Substantia nigra (tissue), 51 donors: ENCODE measurements at places on chromosomes 11 and 22.

GRCh38 chr22:44373234-44373633 lies 60.5 kb upstream of the SHISAL1 start:
- DNase-seq, result no peak

DNA sequence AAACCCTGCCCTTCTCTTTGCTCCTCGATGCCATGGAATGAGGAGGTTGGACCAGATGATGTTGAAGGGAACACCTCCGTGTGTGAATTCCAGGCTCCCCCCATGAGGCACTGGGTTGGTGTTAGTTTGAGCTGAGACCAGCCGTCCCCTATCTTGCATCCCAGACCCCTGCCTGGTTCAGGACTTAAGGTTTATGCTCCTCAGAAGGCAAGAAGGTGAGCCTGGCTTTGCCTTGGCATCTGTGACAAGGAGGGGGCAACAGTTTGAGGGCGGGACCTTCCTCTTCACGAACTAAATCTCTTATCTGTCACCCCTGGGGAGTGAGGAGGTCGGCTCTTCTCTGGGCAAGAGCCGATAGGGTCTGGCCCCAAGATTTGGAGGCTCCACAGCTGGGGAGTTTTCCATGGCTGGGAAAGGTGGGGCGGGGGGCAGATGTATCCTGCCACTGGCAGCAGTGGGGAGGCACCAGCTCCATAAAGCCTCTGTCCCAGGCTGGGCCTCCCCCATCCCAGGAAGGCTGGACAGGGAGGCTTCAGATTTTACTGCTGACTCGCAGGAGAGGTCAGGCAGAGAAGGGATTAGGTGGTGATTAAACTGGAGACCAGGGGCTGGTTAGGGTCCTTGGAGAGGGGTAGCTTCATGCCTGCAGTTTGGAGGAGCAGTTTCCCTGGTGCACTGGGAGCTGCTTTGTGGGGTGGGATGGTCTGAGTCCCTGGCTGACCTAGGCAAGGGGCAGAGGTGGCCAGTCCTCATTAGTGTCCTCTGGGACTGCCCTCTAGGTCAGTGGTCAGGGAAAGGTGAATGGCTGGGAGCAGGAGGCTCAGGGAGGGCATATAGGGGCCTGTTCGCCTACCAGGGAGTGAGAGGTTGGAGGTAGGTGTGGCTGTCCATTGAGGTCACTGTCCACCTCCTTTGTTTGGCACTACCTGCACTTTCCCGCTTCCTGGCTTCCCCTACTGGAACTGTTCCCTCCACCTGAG lies 1.1 kb downstream of the SEC14L2 start:
- no peak for DNase-seq

- no peak for DNase-seq
Measured at GRCh38 chr11:46108751-46109150, 12.5 kb downstream of the PHF21A start.

DNA sequence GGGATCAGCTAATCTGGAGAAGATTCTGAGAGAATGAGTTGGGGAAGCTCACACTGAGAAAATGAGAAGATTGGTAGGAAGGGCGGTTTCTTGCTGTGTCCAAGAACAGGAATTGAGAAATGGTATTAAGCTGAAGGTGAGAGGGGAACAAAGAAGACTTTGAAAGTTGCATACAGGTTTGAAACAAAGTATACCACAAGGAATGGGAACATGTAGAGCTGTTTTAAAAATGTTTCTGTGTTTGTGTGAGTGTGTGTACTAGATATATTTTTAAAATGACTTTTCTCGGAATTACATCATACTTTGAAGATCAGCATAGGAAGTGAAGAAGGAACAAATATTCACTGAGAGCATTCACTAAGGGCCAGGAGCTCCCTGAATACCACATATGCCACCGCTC lies 24.4 kb upstream of the IZUMO1R start:
- no peak for DNase-seq

DNA sequence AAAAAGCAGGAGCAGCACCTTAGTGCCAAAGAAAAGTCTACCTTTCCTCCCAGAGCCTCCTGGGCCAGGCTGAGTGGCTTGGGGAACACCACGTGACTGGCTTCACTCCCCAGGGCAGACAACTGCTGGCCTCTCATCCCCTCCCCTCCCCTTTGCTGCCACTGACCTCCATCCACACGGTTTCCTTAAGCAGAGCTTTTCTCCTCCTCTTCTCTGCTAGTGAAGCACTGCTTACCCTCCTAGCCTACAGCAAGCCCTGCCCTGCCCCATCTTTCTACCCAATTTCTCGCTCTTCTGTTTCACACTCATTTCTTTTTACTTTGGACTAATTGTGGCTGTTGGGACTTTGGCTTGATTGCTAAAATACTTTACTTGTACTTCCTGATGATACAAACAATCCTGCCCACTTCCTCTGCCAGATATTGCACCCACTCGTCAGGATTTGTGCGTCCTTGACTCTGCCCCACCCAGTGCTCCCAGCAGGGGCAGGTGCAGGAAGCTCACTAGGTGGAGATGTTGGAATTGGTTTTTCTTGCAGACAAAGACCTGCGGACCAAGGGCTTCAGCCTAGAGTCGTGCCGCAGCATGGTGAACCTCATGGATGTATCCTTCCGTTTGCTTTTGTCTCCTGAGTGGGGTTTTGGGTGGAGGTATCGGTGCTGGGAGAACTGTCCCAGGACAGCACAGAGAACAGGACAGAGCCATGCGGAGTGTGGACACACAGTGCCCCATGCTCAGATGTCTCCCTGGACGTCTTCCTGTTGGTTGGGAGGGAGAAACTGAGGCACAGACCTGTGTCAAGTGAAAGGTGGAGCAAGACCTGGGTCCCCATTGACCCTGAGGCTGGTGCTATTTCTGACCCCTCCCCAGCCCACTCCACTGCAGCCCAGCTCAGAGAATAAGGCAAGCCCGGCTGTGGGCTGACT lies 27.3 kb downstream of the CAPN1 start:
- no peak for DNase-seq

DNA sequence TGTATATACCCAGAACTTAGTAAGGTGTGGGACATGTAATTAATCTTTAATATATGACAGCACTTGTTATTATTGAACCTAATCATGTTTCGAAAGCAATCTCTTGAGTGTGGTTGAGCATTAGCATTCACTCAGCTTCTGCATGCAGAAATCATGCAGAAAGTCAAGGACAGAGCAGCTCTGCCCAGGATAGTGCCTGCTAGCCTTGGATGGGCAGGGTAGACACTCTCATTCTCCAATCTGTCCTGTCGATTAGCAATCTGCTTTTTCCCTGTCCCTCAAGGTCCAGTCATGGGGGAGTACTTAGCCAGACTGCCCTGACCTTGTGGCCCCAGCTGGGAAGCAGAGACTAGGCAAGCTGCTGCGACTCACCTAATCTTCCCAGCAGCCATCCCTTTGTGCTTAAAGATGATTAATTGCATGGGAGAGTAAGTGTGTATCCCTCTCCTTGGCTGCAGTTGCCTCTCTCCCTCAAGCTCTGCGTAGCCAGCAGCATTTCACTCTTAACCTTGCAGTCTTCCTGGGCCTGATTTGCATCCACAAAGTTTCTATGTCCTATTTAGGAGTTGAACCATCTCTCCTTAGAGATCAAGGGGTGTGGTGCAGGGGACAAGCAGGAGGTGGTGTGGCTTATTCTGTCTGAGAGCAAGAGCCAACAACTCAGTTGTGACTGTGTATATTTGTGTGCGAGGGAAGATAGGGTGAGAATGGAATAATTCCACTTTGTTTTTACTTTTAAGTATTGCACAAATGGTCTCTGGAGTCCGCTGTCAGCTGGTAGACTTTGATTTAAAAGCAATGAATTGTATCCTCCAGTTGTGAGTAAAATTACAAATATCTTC lies 101.4 kb downstream of the FDX1 start:
- DNase-seq, result no peak

- no peak for DNase-seq
Measured at GRCh38 chr22:45101515-45102227, 62.1 kb upstream of the NUP50 start.

DNA sequence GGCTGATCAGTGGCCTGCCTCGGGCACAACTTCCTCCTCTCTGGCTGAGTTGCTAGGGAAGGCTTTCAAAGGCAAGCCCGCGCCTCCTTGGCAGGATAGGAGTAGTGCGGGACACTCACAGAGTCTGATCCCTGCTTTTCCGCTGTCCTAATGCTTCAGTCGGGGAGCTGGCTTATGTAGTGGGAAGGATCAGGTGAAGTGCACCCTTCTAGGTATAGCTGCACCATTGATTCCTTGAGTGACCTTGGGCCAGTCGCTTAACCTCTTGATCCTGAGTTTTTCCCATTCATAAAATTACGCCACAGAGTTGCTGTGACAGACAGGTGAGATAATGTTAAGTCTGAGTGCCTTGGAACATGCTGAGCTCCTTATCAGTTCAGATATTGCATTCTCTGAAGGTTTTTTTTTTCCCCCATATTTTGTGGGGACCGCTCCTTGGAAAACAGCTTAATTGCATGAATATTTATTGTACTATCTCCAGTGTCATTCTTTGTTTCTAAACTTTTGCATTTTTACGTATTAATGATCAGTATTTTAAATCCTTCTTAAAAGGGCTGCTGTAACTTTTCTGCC lies 961 bp downstream of the IPO7 start:
- DNase-seq, result no peak

DNA sequence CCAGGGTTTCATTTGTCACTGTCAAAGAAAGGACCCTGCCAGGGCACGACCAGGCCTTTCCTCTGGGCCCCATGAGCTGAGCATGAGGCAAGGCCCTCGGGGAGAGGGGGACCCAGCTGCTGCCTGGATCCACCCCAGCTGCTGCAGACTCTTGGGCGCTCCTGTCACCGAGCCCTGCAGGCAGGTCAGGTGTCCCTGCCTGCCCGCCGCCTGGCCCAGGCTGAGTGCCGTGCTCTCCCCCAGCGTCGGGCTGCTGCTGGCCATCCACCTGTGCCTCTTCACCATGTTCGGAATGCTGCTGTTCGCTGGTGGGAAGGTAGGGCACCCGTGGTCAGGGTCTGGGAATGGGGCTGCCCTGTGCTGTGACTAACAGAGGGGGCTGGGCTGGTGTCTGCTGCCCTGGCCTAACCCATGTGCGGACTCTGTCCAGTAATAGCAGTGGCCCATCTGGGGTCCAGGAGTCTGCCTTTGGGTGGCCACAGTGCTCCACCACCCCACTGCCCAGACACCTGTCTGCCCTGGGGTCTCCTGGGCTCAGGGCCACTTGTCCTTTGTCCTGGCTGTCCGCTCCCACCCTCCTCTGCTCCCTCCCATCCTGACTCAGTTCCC lies 15.0 kb downstream of the TPCN2 start:
- DNase-seq, result no peak

GRCh38 chr22:20628081-20628939 lies 120.9 kb downstream of the MED15 start:
- no peak for DNase-seq

- no peak for DNase-seq
Measured at GRCh38 chr11:89613911-89614310, 96.2 kb upstream of the TRIM77 start.

GRCh38 chr11:117187799-117188481 lies 9.4 kb downstream of the SIDT2 start:
- no peak for DNase-seq

- DNase-seq, result no peak
Measured at GRCh38 chr22:27194096-27194748, 536.8 kb downstream of the MIAT start.
